ENCODE measurements at places on chromosomes 2 and 18.

DNA sequence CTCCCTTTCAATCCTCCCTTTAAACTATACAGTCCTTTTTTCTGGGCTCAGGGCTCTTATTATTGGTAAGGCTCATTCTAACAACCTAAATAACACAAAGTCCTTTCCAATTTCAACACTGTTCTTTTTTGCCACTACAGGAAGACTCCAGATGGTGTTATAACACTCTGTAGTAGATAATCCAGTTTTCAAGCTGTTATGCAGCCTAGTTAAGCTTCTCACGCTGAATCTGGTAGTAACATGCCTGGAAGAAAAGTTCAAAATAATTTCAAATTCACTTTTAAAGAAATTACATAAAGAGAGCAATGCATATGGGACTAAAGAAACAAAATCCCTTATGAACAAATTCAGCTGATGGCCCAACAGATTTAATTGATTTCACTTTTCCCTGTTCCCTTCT lies 3.2 kb upstream of the MPP4 start:
- DNase-seq: no peak

DNA sequence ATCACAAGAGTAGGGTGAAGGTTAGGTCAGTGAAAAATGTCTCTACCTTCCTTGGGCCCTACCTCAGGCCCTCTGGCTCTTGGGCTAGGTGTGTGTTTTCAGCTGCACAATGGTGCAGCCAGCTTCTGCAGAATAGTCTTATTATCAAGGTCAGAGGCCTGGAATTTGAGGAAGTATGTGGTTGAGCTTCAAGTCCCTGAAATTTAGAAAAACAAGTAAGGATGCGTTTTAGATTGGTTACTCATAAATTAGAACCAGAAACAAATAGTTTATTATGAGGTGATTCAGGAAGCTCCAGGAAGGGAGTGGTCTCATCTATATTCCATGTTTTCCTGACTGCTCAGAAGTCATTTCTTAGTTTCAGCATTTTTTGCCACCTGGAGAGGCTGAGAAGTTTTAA lies 204.2 kb upstream of the CELF4 start:
- no peak for DNase-seq

DNA sequence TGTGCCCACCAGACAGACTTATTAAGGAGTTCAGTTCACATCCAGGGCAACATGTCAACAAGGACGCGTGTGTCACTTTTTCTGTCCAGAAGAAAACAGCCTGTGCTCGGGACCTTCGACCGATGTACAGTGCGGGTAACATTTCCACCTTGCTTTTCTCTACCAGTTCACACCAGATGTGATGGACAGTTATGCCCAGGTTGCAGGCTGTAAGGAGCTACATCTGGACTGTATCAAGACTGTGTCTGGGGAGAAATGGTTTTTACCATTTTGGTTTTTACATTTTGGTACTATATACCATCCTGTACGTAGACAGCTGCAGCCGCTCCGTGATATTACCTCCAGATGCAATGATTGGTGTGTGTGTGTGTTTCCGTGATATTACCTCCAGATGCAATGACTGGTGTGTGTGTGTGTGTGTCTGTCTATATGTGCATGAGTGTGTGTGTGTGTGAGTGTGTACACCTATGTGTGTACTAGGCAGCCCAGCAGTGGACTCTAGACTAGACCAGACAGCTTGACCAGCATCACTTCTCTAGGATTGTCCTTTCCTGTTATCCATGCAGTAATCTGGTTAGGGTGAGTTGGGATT lies 118.0 kb downstream of the COL6A3 start:
- no peak for DNase-seq

DNA sequence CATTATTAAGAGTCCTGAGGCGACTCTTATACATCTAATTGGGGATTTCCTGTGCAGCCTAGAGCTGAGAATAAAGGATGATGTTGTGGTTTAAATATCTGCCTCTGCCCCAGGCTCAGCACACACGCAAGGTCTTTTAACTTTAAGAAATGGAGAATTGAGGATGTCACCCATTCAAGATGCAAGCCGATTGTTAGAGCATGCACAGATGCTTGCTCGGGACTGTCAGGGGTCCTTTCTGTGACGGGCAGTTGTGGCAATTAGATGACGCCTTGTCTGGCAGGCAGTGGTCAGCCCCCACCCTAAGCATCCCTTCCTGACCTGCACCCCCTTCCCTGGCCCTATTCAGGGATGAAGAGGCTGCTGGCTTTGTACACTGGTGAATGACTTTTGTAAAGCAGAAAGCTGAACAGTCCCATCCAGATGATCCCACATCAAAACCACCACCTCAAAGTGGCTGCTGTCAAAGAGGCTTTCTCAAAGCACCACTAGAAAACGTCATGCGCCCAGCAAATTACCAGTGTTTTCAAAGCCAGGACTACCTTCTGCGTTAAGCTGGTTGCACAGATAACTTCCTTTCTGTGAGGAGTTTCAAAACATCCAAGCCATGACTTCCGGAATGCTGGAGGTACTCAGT lies 23.7 kb downstream of the FAM178B start:
- DNase-seq: no peak

GRCh38 chr2:38665854-38666555 lies at the start of gene GALM:
TSS of gene GALM (plus strand) at chr2:38666114. CDS start at chr2:38666162, 48 bp downstream.
- DNase-seq: no peak

GRCh38 chr2:200203381-200203827 lies 103.1 kb upstream of the SPATS2L start:
- no peak for DNase-seq

DNA sequence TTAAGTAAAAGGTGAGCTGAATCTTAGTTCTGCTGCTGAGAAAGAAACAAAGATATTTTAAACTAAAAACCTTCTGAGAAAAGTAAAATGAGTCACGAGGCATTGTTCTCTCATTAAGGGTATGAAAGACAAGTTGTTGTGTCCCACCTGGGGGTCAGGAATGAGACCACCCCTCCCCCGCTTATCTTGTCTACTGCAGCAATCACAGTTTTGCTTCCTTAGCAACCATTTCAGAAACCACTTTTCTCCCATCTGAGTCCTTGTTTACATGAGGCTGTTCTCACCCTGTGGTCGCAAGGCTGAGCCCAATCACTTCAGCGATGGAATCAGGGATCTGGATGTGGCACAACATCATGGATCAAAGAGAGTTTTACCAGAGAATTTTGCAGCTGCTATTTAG lies 377.6 kb upstream of the NETO1 start:
- DNase-seq: no peak

DNA sequence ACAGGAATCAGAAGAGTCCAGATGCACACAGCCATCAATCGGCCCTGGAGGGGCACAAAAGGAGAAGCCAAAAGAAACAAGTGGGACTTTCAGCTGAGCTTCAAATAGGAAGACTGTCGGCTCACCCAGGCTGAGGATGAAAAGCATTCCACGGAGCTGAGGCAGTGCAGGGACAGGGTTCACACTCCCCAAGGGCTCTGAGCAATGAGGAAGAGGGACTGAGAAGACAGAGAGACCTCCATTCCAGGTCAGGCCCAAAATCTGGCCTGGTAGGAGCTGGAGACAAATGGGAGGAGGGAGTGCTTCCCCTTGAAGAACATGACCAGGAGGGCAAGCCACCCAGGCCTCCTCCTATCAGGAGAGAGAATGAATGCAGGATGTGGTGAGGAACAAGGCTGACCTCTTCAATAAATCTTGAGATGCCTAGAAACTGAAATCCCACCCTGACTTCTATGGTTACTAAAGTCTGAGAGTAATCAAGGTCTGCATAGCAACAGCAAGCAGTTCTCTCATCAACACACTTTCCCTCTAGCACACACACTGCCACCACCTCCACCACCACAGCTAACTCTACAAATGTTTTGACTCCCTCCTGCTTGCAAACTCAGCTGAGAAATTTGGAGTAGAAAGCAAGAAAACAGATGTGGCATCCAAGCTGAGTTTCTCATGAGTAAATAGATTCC lies 434.4 kb downstream of the TNS1 start:
- no peak for DNase-seq

DNA sequence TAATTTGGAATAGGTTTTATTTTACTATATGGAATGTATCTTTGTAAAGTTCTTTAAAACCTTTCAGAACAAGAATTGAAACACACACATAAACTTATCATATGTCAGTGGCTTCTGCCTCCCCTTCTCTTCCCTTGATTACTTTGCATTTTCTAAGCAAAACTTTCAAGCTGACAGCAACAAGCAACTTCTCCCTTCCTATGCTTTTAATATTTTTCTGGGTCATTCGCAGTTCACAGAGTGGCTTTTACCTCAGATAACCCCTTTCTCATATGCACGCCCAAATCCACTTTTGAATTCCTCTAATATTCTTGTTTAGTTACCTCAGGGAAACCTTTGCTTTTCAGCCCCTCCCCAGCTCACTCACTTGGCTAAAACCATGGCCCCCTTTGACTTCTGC lies 36.7 kb upstream of the CDC42EP3 start:
- DNase-seq: no peak

DNA sequence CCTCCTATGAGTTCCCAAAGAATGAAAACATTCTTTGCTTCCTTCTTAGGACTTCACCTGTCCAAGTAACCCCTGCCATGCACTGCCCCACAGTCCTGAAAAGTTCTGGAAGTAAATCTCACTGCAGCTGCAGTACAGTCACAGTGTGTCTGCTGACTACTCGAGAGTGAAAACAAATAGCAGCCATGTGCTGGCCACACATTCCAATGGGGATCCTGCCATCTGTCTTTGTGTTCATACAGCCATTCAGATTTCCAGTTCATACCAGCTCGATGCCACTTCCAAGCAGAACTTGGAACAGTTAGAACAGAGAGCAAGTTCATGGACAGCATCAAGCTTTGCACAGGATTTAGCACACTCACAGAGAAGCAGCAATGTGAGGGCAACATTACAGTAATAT lies 629.9 kb upstream of the ACVR2A start:
- DNase-seq: no peak

DNA sequence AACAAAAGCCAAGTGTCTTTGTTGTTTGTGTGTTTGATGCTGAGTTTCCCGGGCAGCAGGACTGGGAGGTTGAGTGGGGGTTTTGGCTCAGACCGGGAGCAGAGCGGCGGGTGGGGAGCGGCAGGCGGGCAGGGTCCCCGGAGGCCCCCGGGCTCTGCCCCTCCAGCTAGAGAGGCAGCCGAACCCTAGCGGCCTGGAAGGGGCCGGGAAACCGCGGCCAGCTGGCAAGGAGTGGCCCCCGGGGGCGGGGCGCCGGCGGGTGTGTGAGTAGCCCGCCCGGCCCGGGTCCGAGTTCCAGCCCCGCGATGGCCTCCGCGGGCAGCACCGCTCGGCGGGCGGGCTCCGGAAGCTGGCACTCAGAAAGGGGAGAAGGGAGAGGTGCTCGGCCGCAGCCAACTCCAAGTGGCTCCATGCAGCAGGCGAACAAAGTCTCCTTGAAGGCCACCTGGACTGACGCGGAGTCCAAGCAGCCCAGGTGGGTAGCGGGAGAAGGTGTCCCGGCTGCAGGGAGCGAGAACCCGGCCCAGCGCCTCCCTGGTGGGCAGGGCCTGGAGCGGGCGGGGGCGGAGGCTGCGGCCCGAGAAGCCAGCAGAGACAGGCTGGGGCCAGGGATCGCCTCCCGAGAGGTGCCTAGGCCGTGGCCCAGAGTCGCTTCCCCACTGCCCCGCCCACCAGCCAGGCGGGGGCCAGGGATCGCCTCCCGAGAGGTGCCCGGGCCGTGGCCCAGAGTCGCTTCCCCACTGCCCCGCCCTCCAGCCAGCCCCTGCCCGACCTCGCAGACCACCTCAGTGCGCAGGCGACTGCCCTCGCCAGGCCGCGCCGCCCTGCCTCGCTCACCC lies at the start of gene ANKRD53:
ANKRD53 (plus strand) TSS at position 290 of the 839 bp plus-strand sequence; CDS start at position 306, 16 bp downstream.
- DNase-seq: no peak

DNA sequence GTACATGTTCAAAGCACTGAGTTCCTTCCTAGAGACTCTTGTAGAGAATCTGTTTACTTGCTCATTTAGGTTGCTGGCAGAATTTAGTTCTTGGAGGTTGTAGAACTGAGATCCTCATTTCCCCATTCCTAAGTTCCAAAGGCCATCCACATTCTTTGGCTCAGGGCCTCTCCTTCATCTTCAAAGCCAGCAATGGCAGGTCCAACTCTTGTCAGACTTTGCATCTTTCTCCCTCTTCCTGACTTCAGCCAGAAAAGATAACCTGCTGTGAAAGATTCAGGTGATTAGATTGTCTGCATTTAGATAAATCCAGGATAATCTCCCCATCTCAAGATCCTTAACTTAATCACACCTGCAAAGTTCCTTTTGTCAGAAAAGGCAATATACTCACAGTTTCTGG lies 51.1 kb downstream of the SOCS6 start:
- no peak for DNase-seq

GRCh38 chr2:100161945-100162620 lies 19.7 kb upstream of the AFF3 start:
- no peak for DNase-seq

GRCh38 chr2:232438951-232439757 lies 16.8 kb upstream of the ALPI start:
- no peak for DNase-seq

- no peak for DNase-seq
Observed at GRCh38 chr2:219430633-219431615, 3.7 kb upstream of the SPEG start.

GRCh38 chr2:164554487-164554886 lies 66.8 kb downstream of the GRB14 start:
- no peak for DNase-seq

GRCh38 chr2:8379549-8379948 lies 302.3 kb upstream of the ID2 start:
- no peak for DNase-seq

DNA sequence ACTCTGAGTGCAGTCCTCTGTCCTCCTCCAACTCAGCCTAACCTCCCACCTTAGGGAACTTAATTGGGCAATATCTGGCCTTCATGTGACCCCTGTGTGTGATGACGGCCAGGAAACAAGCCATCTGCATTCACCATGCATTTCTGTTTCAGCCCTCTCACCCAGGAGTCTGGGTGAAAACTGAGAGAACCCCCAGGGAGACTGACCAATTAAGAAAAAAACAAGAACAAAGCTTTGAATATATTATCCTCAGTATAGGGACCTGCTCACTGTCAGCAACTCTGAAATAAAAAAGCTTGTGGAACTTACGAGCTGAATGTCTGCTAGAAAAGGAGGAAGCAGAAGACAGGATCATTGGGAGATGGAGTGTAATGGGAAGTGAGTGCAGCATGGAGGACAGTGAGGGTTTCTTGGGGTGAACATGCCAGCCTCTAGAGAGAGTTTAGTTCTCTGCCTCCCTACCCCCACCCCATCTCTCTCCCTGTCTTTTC lies 9.5 kb downstream of the MAPRE2 start:
- DNase-seq: no peak

DNA sequence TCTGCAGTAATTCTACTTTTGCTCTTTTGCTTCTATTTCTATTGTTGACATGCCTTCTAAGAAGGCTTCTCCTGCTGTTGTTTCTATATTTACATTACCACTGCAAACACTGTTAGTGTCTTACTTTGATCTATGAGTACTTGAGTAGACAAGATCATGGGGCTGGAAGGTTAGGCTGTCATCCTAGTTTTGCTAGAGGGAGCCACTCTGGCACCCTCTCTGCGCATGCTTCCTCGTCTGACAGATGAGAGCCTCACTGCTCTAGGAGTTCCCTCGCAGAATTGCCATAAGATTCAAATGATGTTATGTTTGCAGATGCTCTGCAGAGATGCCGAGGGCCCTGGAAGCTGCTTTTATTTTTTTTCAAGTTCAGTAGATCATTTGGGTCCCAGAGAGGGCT lies 185.6 kb downstream of the RNF144A start:
- no peak for DNase-seq
